ENCODE measurements at places on chromosomes 4 and X. TPM values are rescaled to one million over a fixed set of nuclear protein-coding genes. Genes with fewer than 3 reads are reported as not detected.

DNA sequence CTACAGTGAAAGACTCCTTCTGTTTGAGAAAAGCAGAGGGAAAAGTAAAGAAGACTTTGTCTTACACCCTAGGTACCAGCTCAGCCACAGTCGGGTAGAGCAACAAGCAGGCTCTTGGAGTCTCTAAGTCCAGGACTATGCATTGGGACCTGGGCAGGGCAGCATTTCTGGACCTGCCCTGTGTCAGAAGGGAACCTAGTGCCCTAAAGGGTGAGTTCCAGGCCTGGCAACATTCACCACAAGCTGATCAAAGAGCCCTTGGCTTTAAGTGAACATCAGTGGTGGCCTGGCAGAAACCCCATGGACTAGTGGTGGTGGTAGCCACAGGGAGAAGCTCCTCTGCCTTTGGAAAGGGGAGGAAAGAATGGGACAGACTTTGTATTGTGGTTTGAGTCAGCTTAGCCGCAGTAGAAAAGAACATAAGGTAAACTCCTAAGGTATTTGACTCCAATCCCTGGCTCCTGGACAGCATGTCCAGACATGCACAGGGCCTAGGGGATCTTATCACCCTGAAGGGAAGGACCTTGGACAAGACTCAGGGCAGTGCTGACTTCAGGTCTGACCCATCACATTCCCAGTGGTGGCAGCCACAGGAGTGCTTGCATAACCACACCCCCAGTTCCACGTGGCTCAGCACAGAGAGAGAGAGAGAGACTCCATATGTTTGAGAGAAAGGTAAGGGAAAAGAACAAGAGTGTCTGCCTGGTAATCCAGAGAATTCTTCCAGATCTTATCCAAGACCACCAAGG lies 32.6 kb downstream of the CCDC158 start:
- DNase-seq, result no peak

GRCh38 chr4:165692082-165692481 lies 181.0 kb upstream of the TLL1 start:
- DNase-seq, result no peak

DNA sequence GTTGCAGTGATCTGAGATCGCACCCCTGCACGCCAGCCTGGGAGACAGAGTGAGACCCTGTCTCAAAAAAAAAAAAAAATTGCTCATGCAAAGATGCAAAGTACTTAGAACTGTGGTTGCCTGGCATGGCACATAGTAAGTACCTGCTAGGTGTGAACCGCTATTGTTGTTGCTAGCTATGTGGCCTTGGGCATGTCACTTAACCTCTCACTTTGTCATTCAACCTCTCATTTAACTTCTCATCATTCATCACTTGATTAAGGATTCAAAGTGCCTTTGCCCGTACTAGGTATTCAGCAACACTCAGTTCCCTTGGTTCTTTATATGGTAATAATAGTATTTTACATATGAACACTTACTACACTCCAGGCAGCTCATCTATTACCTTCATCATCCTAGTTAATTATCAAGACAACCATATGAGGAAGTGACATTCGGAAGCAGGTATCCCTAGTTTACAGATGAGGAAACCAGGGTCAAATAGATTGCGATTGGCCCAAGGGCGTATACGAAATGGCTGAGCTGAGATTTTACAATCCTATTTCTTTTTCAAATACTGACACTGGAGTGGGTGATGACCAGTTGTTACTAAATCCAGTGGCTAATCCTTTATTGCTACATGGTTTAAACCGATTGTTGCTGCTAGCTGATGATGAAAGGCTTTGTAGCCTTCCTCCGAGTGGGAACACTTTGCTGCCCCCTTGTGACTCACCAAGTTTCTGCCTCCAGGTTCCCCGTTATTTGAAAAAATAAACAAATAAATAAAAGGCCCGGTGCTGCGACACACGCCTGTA lies 28.8 kb upstream of the SOWAHD start:
- peak; percentile 39 for DNase-seq

ETDB gene
- polyA plus RNA-seq, result not detected

ASMT gene
- 0.19 TPM for polyA plus RNA-seq

DNA sequence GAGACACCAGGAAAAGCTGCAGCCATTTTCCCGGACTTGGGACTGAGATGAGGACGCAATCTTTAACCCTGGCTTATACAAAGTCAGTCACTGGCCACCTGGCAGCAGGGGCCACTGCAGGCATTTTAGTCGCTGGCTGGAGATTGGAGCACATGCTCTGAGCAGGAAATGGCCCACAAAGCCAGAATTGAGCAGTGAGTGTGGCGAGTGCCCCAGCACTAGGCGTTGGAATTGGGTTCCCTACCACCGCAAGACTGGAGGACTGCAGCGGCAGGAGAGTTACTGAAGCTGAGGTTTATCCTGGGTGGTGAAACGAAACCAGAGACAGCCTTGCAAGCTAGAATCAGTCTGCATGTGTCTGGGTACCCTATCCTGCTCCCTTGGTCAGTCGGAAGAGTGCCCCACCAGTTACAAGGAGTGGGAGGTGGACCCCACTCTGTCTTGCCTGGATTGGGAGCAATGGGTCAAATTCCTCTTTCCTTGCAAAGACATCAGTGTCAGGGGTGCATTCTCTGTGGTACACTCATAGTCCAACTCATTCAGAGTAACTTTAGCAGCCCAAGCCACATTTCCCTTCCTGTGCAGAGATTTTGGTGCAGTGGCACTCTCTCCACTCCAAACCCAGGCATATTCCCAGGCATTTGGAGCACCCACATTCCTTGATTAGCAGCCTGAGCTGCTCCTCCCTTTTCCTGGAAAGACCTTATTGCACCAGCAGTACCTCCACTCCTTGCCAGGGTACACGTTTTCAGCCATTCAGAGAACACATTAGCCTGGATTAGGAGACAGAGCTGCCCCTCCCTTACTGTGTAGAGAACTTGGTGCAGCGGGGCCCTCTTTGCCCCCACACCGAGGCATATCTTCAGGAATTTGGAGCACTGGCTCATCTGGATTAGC lies 36.7 kb upstream of the PLK4 start:
- DNase-seq, result no peak

DNA sequence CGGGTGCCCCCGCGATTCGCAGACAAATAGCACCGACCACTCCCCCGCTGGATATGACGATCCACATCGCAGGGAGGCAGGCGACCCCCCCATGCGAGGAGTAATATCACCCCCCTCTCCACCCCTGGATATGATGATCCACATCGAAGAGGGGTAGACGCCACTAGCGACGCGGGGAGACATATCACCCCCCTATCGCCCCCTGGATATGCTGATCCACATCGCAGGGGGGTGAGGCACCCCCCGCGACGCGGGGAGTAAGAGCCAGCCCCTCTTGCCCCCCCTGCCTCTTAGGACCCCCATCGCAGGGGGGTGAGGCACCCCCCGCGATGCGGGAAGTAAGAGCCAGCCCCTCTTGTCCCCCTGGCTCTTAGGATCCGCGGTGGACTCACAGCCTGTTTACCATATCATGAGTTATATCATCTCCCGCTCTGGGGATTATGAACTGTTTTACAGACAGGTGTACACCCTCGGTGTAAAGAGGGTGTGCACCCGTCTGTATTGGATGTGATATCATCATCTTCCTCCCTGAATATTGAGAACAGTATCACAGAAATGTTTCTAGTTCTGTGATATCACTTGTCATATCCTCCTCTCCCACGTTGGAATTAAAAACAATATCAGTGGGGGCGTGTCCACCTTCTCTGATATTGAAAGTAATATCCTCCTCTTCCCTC lies 22.7 kb upstream of the DRD5 start:
- DNase-seq, result no peak

CFP gene
- polyA plus RNA-seq, result 1.2 TPM

KLB gene
- 0.50 TPM for polyA plus RNA-seq

DNA sequence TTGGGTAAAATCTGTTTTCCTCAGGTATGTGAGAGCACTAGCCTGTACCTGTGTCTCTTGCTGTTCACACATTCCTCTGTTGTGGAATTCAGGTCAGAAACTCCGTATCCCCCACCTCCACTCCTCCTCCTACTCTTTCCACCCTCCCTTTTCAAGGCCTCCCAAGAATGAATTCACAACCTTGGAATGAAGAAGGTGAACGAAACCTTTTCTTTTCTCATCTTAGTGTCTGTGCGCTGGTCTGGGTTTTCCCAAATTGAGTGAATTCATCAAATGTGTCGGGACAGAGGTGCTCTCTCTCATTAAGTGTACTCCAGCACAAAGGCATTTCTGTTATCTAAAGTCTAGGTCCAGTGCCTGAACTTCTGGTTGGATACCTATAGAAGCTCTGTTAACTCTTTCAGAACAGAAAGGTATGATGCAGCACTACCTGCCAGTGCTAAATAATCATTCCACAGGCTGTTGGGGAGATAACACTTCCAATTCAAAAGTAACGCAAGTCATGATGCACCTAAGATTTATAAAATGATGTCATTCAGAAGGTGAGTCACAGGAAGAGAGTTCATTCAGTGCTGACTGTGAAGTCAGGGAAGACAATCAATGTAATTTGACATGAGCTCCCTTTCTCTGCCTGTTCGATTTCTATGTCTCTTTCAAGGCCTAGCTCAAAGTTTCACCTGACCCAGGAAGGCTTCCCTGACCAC lies 41.9 kb downstream of the COL4A6 start:
- DNase-seq, result no peak

DNA sequence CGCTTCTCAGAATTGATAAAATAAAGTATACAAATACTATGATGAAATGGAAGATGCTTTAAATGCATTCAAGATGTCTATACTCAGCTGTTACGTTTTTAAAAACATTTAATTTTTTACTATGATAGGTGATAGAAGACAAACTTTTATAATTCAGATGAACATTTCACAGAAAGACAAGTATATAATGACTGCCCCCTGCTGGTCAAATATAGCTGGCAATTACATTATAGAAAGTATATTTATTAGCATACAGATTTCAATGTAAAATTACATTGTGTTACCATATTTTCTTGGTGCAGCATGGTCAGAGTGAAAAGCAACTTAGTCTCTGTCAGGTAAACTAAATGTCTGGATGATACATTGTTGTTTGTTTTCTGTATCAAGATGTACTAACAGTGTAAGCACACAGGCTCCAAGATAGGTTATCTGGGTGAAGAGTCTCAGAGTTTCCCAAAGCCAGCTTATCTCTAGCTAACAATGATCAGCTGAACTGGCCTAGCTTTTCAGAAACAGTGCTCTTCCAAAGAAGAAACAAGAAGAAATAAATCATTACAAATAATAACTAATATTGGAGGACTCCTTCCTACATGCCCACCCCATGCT lies 54.1 kb downstream of the SRPX start:
- DNase-seq, result no peak

GRCh38 chr4:93437991-93438390 lies 390.6 kb upstream of the ATOH1 start:
- DNase-seq, result no peak

DNA sequence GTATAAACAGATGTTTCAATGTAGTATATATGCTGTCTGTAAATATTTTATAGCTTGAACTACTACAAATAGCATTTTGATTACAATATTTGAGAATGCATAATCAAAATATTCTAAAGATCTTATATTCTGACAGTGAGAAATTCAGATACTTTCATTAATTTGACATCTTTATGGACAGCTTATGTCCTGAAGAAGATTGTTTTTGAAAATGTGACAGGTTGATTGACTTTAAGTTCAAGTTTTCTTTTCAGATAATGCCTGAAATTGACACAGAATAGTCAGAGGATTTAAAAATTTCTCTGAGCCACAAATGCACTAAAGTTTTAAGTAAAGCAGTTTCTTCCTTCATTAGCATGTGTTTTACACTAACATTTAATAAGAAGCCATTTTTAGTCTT lies 799.8 kb downstream of the CCSER1 start:
- DNase-seq, result no peak

COL4A6 gene
- polyA plus RNA-seq, result 2.6 TPM
